Hematopoietic multipotent progenitor cell (in vitro differentiated cells): ENCODE measurements at places on chromosomes 1 and 21. TPM values are rescaled to one million over a fixed set of nuclear protein-coding genes. Genes with fewer than 3 reads are reported as not detected.

The AMY1A gene
- not detected for total RNA-seq

The OR10Z1 gene
- under 0.01 TPM for total RNA-seq

GRCh38 chr1:13951793-13952751 lies 252.1 kb downstream of the PRDM2 start:
- no peak for DNase-seq

- no peak for DNase-seq
Observed at GRCh38 chr1:89762386-89762778, 58.5 kb upstream of the LRRC8D start.

- no peak for DNase-seq
Observed at GRCh38 chr1:203726417-203726867, 38.5 kb upstream of the LAX1 start.

DNA sequence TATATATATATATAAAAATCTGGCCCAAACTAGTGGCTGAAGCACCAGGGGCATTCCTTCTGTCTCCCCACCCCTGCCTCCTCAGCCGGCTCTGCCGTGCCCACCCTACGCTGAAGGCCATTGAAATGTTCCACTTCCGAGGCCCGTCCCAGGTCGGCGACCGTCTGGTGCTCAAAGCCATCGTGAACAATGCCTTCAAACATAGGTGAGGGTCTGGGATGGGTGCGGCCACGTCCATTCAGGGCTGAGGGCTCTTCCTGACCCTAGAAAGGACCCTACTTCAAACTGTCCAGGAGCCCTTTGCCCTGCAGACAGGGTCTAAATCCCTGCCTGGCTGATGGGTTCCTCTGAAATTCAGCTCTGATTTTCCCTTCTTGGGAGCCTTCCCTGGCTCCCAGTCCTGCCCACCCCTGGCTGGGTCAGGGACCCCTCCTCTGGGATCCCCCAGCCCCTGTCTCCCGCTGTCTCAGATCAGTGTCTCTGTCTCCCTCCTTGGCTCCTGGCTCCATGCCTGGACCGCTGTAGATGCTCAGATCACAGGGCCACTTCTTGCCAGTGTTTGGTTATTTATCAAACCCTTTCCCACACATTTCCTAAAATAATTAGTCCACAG lies 24.0 kb downstream of the FAM151A start:
- DNase-seq = no peak
